ENCODE measurements at places on chromosomes 1 and 21. TPM values are rescaled to one million over a fixed set of nuclear protein-coding genes. Genes with fewer than 3 reads are reported as not detected.

DNA sequence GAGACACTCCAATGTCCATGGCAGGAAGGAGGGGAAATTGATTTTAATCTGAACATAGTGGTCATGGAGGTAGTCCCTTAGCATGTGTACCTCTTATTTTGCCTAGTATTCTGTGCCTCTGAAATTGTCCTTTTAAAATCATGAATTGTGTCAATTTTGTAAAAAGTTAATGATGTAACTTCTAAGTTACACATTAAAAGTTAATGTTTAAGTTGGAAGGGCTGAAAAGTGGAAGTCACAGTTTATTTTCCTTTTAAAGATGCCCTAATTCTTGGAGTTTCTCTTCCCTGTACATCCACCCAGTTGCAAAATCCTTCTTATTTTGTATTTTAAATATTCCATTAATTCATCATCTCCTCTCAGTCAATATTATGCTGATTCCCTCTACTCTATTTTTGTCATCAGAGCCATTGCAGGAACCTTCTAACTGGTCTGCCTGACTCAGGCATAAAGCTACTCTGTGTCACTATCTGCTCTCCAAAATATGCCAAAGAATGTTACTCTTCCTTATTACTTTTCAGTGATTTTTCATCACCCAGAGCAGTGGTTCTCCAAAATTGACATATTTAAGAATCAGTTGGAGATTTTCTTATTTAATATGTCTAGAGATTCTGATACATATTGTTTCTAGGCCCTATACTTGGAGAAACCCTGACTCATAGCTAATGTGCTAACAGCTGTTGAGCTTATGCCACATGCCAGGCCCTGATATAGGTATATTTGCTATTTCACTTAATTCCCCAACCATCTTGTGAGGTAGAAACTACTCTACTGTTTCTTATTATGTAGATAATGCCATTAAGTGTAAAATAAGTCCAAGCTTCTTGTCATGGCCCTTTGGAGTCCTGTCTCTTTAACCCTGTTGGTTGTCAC lies 5.1 kb downstream of the HOOK1 start:
- no peak for DNase-seq

DNA sequence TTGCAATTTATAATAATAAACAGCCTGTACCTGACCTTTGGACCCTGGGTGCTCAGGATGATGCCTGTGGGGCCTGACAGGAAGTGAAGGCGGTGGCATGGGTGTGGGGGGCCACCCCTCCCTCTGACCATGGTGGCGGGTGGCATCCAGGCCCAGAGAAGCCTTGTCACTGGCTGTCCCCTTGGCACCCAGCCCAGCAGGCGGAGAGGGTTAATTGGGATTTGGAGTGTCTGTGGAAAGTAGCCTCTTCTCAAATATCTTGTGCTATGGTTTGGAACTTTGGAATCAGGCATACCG lies 20.5 kb downstream of the SOX13 start:
- no peak for DNase-seq

GRCh38 chr1:205144751-205145150 lies 23.0 kb upstream of the RBBP5 start:
- peak; percentile 60 for DNase-seq

GRCh38 chr1:14108356-14109275 lies 408.6 kb downstream of the PRDM2 start:
- peak; percentile 7 for DNase-seq

DNA sequence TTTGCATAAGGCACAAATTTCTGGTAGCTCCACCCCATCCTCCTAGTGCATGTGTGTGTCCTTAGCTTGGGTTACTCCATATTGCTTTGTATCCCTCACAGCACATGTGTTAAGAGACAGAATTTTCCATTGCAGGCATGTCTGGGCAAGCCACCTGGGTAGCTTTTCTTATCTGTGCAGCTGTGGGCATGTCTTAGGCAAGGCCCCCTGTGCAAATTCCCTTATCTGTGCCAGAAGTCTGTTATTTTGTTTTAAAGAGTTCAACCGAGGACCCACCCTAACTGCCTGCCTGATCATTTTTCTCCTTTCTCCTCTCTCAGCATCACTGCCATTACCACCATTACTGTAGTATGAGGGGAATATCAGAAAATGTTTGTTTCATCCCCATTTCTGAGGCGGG lies 131.9 kb downstream of the CYYR1 start:
- no peak for DNase-seq

- DNase-seq = no peak
Measured at GRCh38 chr1:115991909-115992308, 15.6 kb downstream of the SLC22A15 start.

Gene TCHHL1
- total RNA-seq = not detected

Gene WDR64
- not detected for total RNA-seq

Gene USP48
- 34.2 TPM for total RNA-seq

Gene OR2L5
- not detected for total RNA-seq

Gene SNX7
- total RNA-seq = 62.8 TPM

Gene PHTF1
- total RNA-seq = 77.3 TPM

Measured in M059J (cell line).